ENCODE measurements at places on chromosomes 6 and 20.

DNA sequence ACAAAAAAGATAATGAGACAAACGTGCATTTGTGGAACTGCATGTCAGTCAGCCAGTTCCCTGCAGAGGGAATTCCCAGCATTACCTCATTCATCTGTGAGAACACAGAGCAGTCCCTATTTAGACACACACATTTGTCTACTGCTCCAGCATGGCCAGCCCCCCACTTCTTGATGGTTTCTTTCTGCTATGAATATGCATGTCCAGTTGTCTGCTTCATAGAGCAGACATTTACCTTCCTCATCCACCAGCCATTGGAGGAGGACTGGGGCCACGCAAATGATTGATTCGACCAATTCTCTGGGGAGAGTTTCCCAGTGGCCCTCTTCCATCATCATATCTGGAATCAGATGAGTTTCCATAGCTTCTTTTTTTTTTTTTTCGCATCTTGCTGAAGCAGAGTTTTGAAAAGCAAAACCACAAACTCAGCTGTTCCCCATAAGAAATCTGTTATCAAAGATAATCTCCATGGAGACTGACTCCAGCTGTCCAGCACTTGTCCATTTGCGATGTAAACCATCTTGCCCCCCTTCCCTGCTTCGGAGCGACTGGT, 11.8 kb downstream of the ENPP1 start:
- DNase-seq = no peak

DNA sequence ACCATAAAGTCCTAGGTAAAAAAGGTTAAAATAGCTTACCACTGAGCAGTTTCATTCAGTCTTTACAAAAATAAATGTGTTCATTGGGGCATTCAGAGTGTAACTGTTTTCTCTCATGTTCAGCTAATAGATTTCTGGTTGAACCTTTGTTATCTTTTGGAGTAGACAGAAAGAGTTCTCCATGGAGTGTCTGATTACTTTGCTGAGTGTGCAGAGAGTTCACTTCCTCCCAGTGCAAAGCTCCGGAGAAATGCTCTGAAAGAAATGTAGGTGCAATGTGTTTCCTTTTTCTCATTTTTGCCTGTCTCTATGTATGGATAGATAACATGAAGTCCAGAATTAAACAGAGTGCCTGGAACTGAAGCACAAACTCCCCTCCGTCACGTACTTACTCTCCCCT, 52.6 kb downstream of the JAG1 start:
- DNase-seq = no peak

- no peak for DNase-seq
Measured at GRCh38 chr6:12419631-12420272, 129.6 kb downstream of the EDN1 start.

DNA sequence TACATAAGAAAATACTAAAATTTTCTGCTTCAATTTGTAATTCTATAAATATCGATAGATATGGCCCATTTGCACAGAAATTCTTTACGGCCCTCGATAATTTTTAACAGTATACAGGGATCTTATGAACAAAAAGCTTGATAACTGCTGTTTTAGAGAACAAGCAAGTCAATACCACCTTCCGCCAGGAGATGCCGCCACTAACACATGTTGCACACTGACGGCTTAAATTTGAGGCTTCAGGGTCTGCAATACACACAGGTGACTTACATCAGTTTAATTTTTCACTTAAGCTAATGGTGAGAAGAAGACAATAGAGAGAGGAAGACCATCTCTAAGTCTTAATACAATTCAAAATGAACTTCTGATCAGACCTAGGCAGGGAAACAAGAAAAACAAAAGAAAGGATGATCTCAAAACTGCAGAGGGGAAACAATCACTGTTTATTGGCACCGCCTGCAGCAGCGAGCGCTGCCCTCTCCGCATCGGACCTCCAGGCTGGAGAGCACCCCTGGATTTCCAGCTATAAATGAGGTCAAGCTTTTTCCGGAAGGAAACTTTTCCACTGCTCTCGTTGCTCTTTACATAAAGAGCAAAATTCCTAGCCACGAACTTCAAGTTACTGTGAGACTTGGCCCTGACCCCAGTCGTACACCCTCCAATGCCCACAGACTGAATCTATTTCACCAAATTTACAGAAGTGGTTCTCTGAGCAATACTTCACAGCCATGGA, 53.9 kb downstream of the OTOR start:
- DNase-seq = peak; percentile 14
